ENCODE measurements at places on chromosomes 11 and 22. TPM values are rescaled to one million over a fixed set of nuclear protein-coding genes. Genes with fewer than 3 reads are reported as not detected.

Gene KRTAP5-8
- not detected for total RNA-seq

Gene C22orf42
- 0.78 TPM for total RNA-seq

Gene C22orf31
- not detected for total RNA-seq

Gene SIK2
- 7.2 TPM for total RNA-seq

Gene OR52H1
- total RNA-seq: not detected

Gene C1QTNF5
- total RNA-seq: 2.2 TPM

DNA sequence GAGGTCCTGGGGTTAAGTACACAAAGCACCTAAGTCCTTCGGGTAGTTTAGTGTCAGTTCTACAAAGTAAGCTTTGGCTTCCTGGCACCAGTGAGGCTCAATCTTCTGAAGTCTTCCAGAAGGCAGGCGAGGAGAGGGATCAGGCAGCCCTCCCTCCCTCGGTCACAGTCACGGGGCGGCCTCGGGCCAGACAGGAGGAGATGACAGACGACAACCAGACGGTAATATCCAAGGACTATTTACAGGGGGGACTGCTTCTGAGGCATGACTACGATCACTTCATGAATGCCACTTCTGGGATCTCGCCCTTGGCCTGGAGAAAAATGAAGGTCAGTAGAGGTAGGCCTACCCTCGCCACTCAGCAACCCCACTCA lies 383 bp upstream of the TMEM223 start:
- peak; percentile 38 for DNase-seq

DNA sequence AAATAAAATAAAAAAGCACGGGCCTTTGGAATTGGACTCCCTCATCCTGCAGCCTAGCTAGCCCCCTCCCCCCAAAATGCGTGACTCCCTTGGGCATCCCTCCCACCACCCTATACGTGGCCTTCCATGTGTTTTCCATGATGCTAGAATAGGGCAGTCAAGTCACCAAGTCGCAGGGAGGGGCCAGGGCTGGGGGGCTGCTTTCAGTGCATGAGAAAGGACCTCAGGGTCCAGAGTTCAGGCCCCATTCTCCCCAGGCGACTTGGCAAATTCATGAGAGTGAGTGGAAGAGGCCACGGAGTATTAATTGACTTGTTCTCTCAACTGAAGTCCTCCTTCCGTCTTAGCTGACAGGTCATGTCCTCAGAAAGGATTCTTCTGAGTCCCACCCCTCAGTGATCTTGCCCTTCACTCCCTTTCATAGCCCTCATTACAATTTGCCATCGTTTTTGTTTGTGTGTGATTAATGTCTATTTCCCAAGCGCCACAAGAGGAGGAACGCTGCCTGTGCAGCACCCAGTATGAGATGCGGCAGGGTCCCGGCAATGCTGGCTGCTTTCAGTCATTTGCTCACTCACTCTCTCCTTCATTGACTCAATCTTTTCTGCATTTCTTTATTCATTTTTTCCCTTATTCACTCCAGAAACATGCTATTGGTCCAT lies 17.4 kb downstream of the LRRC32 start:
- DNase-seq: no peak

- DNase-seq: no peak
These were observed at the start of gene NTM for GRCh38 chr11:131370090-131370751. Gene NTM, plus strand, starts transcription at chr11:131370615.

DNA sequence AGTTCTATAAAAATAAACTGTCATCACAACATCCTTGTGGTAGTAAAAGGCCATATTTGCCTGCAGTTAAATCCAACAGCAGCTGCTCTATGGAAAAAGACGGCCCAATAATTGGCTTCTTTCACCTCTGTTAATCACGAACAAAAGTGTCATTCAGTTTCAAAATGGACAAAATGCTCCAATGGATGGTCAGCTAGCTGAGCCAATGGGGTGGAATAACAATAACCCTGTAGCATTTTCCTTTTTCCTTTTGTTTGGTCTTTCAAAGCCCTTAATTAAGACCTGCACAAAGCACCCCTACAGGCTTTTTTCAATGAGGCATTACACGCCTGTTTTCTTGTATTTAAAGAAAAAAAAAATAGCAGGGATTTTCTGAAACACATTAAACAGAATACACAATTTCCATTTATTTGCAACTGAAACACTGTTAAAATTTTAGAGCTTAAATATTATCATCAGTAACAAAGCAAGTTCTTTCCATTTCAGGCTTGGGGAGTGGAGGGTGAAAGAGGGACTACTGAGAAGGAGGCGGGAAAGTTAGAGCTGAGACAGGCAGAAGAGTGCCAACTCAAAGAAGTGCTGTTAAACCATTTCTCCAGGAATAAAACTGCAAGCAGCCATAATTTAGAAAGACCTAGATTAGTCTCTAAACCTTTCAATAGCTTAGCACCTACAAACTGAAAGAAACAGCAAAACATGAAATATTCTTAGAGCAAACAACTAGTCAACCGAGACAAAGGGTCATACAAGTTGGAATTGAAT lies 28.7 kb downstream of the LGR4 start:
- no peak for DNase-seq

- DNase-seq: no peak
These were observed 14.4 kb downstream of the C22orf42 start for GRCh38 chr22:32144496-32145274.

DNA sequence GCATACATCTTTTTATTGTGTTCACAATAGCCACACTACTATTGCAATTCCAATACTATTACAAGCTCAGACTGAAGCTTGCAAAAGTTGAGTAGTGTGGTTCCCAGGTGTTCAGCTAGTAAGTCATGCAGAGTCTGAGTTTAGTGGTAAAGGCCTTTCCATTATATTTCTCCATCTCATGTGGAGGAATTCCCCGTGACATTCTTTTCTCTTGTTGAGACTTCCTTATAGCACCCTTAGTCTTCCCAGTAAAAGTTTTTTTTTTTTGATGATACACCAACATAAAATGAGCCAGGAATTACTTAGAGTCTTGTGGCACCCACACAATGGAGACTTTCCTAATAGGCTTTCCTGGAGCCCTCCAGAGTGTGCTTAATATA lies 110.8 kb downstream of the UVRAG start:
- DNase-seq: no peak

GRCh38 chr11:35619116-35619854 lies 1.0 kb downstream of the FJX1 start:
- DNase-seq: peak; percentile 52

DNA sequence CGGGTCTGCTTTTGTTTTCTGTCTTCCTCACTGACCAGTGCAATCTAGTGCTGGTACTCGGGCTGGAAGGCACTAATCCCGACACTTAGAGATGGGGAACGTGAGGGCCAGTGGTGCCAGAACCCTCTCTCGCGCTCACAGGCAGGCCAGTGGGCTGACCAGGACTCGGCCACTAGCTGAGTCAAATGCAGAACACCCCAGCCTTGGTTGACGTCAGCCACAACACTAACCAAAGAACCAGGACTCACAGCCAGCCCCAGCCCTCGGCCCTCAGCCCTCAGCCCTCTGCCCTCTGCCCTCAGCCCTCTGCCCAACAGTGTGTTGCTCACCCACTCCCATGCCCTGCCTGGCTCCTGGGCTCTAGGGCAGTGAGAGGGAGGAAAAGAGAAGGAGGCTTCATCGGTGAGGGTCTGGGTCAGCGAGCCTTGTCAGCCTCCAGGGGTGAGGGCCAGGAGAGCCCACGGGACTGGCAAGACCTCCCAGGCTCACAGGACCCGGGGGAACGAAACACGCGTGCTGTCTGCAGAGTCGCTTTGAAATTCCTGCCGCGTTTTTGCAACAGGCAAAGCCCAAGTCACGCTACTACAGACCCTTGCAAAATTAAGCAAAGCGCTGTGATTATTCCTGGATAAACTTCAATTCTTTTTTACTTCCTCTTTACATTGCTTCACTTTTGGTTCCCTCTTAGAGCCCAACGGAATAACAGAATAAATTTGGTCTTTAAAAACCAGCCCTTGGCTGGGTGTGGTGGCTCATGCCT lies 27.5 kb downstream of the KIAA0930 start:
- no peak for DNase-seq

- DNase-seq: no peak
These were observed 47.2 kb downstream of the BUD13 start for GRCh38 chr11:116725434-116726221.

GRCh38 chr11:44137057-44137456 lies 41.6 kb downstream of the EXT2 start:
- no peak for DNase-seq

- DNase-seq: no peak
These were observed 11.7 kb downstream of the MSANTD2 start for GRCh38 chr11:124788521-124788920.

DNA sequence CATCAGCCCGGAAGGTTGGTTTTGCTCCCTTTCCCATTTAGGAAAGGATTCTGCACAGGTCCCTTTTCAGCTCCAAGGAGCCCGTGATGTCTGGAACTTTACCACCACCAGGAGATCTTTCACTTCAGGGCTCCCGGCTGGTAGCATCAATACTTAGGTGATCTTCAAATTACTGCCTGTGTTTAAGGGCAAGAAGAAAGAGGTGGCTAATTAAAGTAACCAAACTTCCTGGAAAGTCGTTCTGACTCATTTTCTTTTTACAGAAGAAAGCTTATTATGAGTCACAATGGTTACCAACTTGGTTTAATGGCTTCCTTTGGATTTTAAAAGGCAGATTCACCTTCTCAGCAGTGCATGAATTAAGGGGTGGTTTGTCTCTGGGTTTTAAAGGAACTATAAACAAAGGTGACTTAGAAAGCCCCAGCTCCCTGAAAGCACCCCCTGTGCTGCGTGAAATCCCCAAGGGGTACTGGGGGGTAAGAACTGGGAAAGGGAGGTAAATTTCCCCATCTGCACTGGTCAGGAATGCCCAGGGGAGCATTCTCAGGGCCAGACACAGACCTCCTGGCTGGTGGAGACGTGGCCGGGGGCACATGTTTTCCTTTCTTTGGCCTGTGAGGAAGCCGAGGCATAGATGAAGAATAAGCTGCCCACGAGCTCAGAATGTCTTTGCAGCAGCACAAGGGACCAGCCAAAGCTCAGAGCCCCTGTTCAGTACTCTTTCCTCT lies 8.8 kb downstream of the POU2F3 start:
- DNase-seq: no peak

GRCh38 chr22:43992331-43992821 lies 31.7 kb upstream of the PARVB start:
- DNase-seq: no peak

GRCh38 chr11:130675917-130676316 lies 227.5 kb downstream of the ADAMTS15 start:
- no peak for DNase-seq

GRCh38 chr11:24289301-24289700 lies 207.6 kb upstream of the LUZP2 start:
- DNase-seq: no peak

- DNase-seq: no peak
These were observed 147.7 kb upstream of the SEZ6L start for GRCh38 chr22:26021516-26021915.

- DNase-seq: peak; percentile 18
These were observed 84.0 kb upstream of the RCN1 start for GRCh38 chr11:32006799-32007388.

GRCh38 chr11:128848815-128849455 lies 18.2 kb downstream of the KCNJ1 start:
- DNase-seq: peak; percentile 90

DNA sequence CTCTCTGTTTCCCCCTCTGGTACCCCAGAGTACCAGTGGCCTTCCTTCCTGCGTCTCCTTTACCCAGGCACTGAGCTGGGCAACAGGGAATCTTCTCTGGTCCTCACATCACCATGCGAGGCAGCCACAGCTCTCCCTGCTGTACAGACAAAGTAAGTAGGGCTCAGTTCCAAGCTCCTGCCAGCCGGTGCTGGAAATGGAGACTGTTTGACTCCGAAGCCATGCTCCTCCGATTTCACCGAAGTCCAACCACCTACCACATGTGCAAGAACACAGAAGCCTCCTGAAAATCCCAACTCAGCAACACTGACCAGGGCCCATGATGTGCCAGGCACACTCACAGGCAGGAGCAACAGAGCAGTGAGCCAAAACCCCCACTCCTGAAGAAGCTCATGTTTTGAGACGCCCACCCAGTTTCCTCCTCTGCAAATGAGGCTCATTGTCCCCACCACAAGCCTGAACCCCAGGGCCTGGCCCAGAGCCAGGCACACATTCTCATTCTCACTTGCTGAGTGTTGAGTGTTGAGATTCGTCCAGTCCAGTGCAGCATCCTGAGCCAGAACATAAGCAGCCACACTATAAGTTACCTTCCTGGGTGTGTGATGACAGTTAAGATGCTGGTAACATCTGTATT lies 156.0 kb downstream of the MPPED1 start:
- DNase-seq: no peak

DNA sequence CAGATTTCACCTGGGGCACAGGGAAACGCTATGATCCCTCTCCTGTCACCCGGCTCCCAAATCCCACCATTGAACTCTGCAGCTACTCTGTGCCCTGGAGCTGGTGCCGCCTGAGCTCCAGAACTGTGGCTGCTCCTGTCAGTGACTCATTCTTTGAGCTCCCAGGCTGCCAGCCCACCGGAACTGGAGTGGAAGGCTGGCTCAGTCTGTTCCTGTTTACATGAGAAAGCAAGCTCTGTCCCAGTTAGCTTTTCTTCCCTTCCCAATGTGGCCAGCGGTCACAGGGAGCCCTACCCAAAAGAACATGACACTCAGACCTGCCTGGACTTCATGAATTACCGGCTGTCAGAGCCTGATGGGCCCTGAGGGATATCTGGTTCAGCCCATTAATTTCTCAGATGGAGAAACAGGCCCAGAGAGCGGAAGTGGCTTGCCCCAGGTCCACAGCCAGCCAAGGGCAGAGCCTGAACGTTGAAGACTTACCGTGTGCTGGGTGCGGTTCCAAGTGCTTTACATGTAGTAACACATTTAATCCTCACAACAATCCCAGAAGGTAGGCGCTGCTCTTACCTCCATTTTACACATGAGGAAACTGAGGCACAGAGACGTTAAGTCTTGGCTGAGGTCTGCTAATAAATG lies 23.8 kb upstream of the IGSF22 start:
- DNase-seq: peak; percentile 30

- no peak for DNase-seq
These were observed 2.8 kb downstream of the SIAE start for GRCh38 chr11:124670732-124671131.

- DNase-seq: no peak
These were observed 1.1 kb upstream of the ALG8 start for GRCh38 chr11:78140392-78141077.

DNA sequence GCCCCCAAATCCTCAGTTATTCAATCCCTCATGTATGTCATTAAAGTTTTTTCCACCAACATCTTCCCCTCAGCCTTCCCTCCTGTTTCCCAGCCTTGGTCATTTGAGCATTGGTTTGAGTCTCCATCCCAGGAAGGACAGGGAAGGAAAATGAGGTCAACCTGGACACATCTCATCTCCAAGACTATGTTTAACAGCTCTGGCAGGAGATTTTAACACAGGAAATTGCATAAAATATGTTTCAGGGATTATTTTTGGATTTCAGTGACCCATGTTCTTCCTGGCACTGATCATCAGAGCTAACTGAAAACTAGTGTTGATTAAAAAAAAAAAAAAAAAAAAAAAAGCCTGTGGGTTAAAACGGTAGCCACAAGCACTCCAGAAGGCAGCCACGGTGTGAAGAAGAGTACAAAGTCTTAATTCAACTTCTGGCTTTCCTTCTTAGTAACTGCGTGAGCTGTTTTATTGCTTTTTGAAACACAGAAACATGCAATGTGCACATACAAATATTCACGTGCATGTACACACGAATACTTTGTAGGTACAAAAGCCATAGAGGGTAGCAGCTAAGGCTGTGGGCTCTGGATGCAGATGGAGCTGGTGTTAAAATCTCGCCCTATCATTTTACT lies 164.4 kb upstream of the DDI1 start:
- DNase-seq: no peak
